A549 treated with ZK216348 at 1 μM for 4 hours (cell line): ENCODE measurements at places on chromosomes 6 and 20. TPM values are rescaled to one million over a fixed set of nuclear protein-coding genes. Genes with fewer than 3 reads are reported as not detected.

The GRM1 gene
- 0.02 to 0.11 TPM in 2 of 5 replicates, not detected in the others for total RNA-seq

The ULBP1 gene
- 0.73 to 1.3 TPM (median 1.00 TPM) in 5 replicates for total RNA-seq

The SIRPG gene
- not detected in 5 replicates for total RNA-seq

The CALHM5 gene
- total RNA-seq: 0.05 to 0.07 TPM (median 0.06 TPM) in 5 replicates

The SLC17A4 gene
- total RNA-seq: not detected in 5 replicates

The ADIG gene
- not detected in 5 replicates for total RNA-seq

The SALL4 gene
- total RNA-seq: 1.3 to 2.6 TPM (median 1.4 TPM) in 5 replicates

The SIRPA gene
- total RNA-seq: 22.1 to 30.1 TPM (median 25.4 TPM) in 5 replicates

The CCN5 gene
- 18.1 to 40.4 TPM (median 24.9 TPM) in 5 replicates for total RNA-seq

The DAAM2 gene
- total RNA-seq: 0.02 to 0.04 TPM in 2 of 5 replicates, not detected in the others

The MUCL3 gene
- 0.08 to 0.17 TPM (median 0.10 TPM) in 5 replicates for total RNA-seq

The MMP24 gene
- total RNA-seq: 16.5 to 27.8 TPM (median 26.2 TPM) in 5 replicates

The XKR7 gene
- 0.02 to 0.03 TPM in 2 of 5 replicates, not detected in the others for total RNA-seq

The HLA-C gene
- total RNA-seq: 36.3 to 55.7 TPM (median 52.6 TPM) in 5 replicates

The HLA-DQA2 gene
- not detected in 5 replicates for total RNA-seq

The LTB gene
- 0.21 to 0.76 TPM (median 0.45 TPM) in 4 of 5 replicates, not detected in the other for total RNA-seq

The PLA2G7 gene
- not detected in 5 replicates for total RNA-seq

The OPRL1 gene
- total RNA-seq: 0.46 to 0.98 TPM (median 0.70 TPM) in 5 replicates

The OR2B6 gene
- 0.15 to 0.62 TPM in 2 of 5 replicates, not detected in the others for total RNA-seq

The ZSCAN31 gene
- total RNA-seq: 1.6 to 2.4 TPM (median 1.8 TPM) in 5 replicates

The CFAP61 gene
- total RNA-seq: 0.34 to 0.82 TPM (median 0.40 TPM) in 5 replicates

The ABHD16B gene
- total RNA-seq: not detected in 5 replicates

The PRL gene
- not detected in 5 replicates for total RNA-seq

The MEI4 gene
- total RNA-seq: not detected in 5 replicates

The HDGFL1 gene
- not detected in 5 replicates for total RNA-seq

The SLC52A3 gene
- total RNA-seq: 0.34 to 0.78 TPM (median 0.51 TPM) in 5 replicates

The PNPLA1 gene
- total RNA-seq: 0.15 TPM in 1 of 5 replicates, not detected in the others

The FUT9 gene
- not detected in 5 replicates for total RNA-seq

The C6orf132 gene
- total RNA-seq: 1.3 to 2.6 TPM (median 1.9 TPM) in 5 replicates

The GJA1 gene
- 47.2 to 79.8 TPM (median 68.1 TPM) in 5 replicates for total RNA-seq

The DEFB115 gene
- total RNA-seq: not detected in 5 replicates

The NR2E1 gene
- 0.09 TPM in 1 of 5 replicates, not detected in the others for total RNA-seq

The CTAGE9 gene
- total RNA-seq: not detected in 5 replicates

The HRH3 gene
- not detected in 5 replicates for total RNA-seq

The WFDC12 gene
- not detected in 5 replicates for total RNA-seq

The FRK gene
- 0.93 to 1.7 TPM (median 1.3 TPM) in 5 replicates for total RNA-seq

The MAK gene
- total RNA-seq: 0.09 to 0.20 TPM (median 0.13 TPM) in 5 replicates

The TSBP1 gene
- total RNA-seq: not detected in 5 replicates

The HSPA1L gene
- total RNA-seq: 1.4 to 2.2 TPM (median 1.9 TPM) in 5 replicates

The AIG1 gene
- total RNA-seq: 21.9 to 28.9 TPM (median 23.9 TPM) in 5 replicates
